ENCODE measurements at places on chromosomes 7 and 10. TPM values are rescaled to one million over a fixed set of nuclear protein-coding genes. Genes with fewer than 3 reads are reported as not detected.

DNA sequence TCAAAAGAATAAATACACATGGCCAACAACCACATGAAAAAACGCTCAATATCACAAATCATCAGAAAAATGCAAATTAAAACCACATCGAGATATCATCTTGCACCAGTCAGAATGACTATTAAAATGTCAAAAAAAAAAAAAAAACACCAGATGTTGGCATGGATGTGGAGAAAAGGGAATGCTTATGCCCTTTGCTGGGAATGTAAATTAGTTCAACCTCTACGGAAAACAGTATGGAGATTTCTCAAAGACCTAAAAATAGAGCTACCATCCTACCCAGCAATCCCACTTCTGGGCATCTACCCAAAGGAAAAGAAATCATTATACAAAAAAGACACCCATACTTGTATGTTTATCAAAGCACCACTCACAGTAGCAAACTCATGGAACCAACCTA is 45.0 kb upstream of the DIP2C start:
- H3K36me3 ChIP-seq: no peaks in the 10 kb centered on the region
- H3K27ac ChIP-seq: no peak overlapping the region
- no peaks in the 10 kb centered on the region for H3K27me3 ChIP-seq
- H3K4me3 ChIP-seq: no peak overlapping the region

DNA sequence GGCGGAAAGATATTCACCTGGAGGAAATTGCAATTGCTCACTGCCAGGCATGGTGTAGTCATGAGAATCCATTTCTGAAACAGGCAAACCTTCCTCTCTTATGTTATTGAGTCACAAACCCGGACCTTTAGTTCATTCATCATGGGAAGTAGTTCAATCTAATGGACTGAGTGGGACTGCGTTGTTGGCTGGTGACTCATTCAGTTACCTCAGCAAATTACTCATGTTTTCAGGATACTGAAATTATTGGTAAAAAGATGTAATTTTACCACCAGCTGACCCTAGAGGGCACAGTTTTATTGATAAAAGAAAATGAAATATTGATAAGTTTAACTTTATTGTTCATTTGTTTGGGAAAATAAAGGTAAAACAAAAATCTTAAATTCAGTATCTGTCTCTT is 1194.4 kb upstream of the SORCS1 start:
- no peak overlapping the region for H3K4me3 ChIP-seq
- H3K36me3 ChIP-seq: no peaks in the 10 kb centered on the region
- no peaks in the 10 kb centered on the region for H3K4me1 ChIP-seq
- H3K27me3 ChIP-seq: no peaks in the 10 kb centered on the region

DNA sequence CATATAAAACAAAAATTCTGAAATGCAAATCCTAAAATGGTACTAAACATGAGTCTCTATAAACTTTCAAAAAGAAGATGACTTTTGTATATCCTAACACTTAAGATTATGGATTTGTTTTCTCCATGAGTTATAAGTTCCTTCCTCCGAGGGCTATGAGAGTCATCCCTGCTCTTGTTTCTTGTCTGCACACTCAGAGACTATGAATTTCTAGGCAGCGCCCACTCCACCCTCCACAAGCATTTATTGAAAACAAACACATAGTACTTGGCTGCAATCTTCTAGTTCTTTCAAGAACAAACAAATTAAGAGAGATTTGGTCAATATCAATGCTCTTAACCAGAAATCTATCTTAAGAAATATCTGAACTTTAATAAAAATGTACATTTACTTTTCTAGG is 211.7 kb downstream of the DKK1 start:
- H3K4me3 ChIP-seq: no peak overlapping the region
- no peak for DNase-seq
- H3K36me3 ChIP-seq: no peaks in the 10 kb centered on the region
- no peaks in the 10 kb centered on the region for H3K27me3 ChIP-seq
- H3K27ac ChIP-seq: no peak overlapping the region

DNA sequence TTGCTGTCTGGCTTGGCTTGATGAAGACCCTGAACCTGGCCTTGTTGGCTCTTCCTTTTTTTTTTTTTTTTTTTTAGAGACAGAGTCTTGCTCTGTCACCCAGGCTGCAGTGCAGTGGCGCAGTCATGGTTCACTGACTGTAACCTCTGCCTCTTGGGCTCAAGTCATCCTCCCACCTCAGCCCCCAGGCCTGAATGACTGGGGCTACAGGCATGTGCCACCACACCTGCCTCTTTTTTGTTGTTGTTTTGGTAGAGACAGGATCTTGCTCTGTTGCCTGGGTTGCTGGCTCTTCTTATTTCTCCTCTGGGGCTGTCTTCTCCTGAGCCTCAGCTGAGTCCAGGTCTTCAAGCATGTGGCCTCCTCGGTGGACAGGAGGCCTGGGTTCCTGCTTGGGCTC is 44.7 kb downstream of the PRF1 start:
- peaks cover 5% of the 10 kb centered on the region for H3K4me1 ChIP-seq
- no peaks in the 10 kb centered on the region for H3K27me3 ChIP-seq
- H3K4me3 ChIP-seq: no peak overlapping the region
- no peak overlapping the region for H3K27ac ChIP-seq
- no peak for DNase-seq

DNA sequence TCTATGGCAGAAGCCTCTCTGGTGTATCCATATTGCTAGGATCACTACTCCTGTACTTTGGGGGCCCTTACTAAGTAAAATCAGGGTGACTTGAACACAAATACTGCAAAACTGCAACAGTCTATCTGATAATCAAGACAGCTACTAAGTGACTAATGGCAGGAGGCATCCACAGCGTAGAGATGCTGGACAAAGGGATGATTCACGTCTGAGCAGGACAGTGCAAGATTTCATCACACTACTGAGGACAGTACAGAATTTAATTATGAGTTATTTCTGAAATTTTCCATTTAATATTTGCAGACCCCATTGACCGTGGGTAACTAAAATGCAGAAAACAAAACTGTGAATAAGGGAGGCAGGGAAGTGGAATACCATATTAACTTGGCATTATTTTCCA is 10.4 kb downstream of the CUL2 start:
- no peak for DNase-seq
- no peak overlapping the region for H3K4me3 ChIP-seq
- H3K27ac ChIP-seq: no peak overlapping the region
- no peaks in the 10 kb centered on the region for H3K27me3 ChIP-seq
- no peaks in the 10 kb centered on the region for H3K4me1 ChIP-seq
- H3K36me3 ChIP-seq: no peaks in the 10 kb centered on the region

- no peak overlapping the region for H3K27ac ChIP-seq
- DNase-seq: no peak
- H3K36me3 ChIP-seq: no peaks in the 10 kb centered on the region
- no peak overlapping the region for H3K4me3 ChIP-seq
- H3K4me1 ChIP-seq: no peaks in the 10 kb centered on the region
These were observed 31.0 kb upstream of the PFKP start for GRCh38 chr10:3036155-3037021.

GRCh38 chr10:47262606-47263533 is 37.1 kb upstream of the GDF10 start:
- H3K4me1 ChIP-seq: no peaks in the 10 kb centered on the region
- no peak overlapping the region for H3K4me3 ChIP-seq
- no peaks in the 10 kb centered on the region for H3K36me3 ChIP-seq
- no peak for DNase-seq
- no peak overlapping the region for H3K27ac ChIP-seq

- peaks cover 3% of the 10 kb centered on the region for H3K4me1 ChIP-seq
- no peak overlapping the region for H3K4me3 ChIP-seq
These were observed 211.1 kb downstream of the GALNT17 start for GRCh38 chr7:71343039-71343438.

GRCh38 chr10:76882245-76882644 is 755.4 kb downstream of the KCNMA1 start:
- no peak overlapping the region for H3K4me3 ChIP-seq
- DNase-seq: no peak
- no peaks in the 10 kb centered on the region for H3K27me3 ChIP-seq
- H3K36me3 ChIP-seq: no peaks in the 10 kb centered on the region

GRCh38 chr10:29377333-29377961 is 88.6 kb downstream of the LYZL1 start:
- H3K36me3 ChIP-seq: no peaks in the 10 kb centered on the region
- no peak overlapping the region for H3K27ac ChIP-seq
- H3K4me1 ChIP-seq: no peaks in the 10 kb centered on the region
- DNase-seq: no peak

DNA sequence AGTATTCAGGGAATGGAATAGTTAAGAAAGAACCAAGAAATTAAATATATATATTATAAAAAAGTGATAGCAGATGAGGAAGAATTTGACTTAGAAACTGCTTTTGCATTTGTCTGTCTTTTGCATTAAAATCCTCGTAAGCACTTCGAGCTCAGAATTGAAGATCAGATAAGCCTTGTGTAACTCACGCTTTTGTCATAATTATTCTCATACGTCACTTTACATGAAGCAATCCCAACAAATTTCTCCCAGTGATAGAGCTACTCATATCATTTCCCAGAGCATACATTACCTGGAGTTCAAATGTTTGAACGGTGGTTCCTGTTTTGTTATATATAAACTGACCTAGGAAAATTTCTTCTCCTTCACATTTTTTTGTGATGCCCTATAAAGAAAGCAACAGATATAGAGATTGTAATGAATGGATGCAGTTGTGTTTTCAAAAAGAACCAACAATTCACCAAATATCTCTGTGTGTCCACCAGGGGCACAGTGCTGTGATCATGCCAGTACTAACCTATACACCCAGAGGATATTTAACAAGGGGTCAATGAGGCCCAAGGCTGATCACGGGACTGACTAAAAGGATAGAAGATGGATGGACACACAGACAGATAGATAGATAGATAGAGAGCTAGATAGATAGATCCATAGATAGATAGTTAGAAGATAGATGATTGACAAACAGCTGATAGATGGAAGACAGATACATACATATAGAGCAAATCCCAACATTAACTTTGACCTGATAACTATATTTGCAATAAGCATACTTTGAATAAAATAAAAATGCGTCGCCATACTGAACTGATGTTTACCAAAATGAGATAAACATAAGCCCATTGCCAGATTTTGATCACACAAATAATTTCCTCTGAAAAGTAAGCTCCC is 9.3 kb upstream of the HUS1 start:
- no peak overlapping the region for H3K4me3 ChIP-seq
- H3K36me3 ChIP-seq: no peaks in the 10 kb centered on the region
- no peaks in the 10 kb centered on the region for H3K4me1 ChIP-seq
- H3K27me3 ChIP-seq: no peaks in the 10 kb centered on the region
- no peak overlapping the region for H3K27ac ChIP-seq
- no peak for DNase-seq

- peak within 1 kb of the TSS; percentile 99 for H3K27ac ChIP-seq
- peak; percentile 78 for DNase-seq
- H3K4me1 ChIP-seq: peaks cover 5% of the 10 kb centered on the region
- H3K4me3 ChIP-seq: peak within 1 kb of the TSS; percentile 94
These were observed at the start of gene TNRC18 for GRCh38 chr7:5423306-5423975. Gene TNRC18 (minus strand): TSS chr7:5423834. CDS start chr7:5421246, 2,588 bp downstream.

DNA sequence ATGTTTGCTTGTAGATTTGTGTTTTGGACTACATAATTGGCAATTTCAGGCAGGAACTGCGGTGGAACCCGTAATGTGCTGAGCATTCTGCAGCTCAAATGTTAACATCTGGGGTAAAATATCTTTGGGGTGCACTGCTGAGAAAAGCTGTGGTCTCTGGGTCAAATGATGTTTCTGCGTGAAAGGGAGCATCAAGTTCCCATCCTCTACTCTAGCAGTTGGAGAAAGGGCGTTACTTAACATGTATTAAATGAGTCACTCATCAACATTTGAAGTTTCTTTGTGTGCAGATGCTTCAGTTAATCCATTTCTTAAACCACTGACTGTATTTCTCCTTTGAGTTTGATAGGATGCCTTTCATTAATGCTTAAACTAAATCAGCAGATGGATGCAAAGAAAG is 273.1 kb upstream of the PITRM1 start:
- no peaks in the 10 kb centered on the region for H3K4me1 ChIP-seq
- no peak overlapping the region for H3K4me3 ChIP-seq
- no peaks in the 10 kb centered on the region for H3K36me3 ChIP-seq
- no peaks in the 10 kb centered on the region for H3K27me3 ChIP-seq
- DNase-seq: no peak
- H3K27ac ChIP-seq: no peak overlapping the region

CD36 gene
- 9.1 TPM for polyA plus RNA-seq

SPOCK2 gene
- 1.7 TPM for polyA plus RNA-seq

GOLGA7B gene
- 0.30 TPM for polyA plus RNA-seq

FLNC gene
- polyA plus RNA-seq: 6.5 TPM
